ENCODE measurements at places on chromosomes 7 and 10.

- DNase-seq = no peak
Observed at GRCh38 chr7:132998763-132999162, 83.1 kb downstream of the CHCHD3 start.

GRCh38 chr7:142854372-142855113 lies at the start of gene EPHB6:
EPHB6 (plus strand) TSS chr7:142855076; CDS start chr7:142863228, 8,152 bp downstream.
- no peak for DNase-seq

DNA sequence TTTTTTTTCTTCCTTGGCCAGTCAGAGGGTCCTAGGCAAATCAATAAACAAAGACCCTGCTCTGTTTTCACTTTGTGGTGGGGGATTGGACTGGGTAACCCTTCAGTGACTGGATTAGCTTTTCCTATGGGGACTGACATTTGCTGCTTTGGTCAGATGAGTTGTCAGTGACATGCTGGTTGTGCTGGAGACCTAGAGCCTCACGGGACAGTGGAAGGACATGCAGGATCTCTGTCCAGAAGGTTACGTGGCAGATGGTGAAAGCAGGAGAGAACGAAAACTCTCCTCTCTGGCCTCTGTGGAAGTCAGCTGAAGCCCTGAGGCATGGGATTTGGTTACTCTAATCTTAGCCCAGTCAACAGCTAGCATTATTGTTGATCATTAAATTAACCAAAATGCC lies 90.0 kb upstream of the BMPER start:
- no peak for DNase-seq

- DNase-seq = no peak
Observed at GRCh38 chr10:53491774-53492173, 719.2 kb upstream of the MBL2 start.

- no peak for DNase-seq
Observed at GRCh38 chr7:37415629-37416028, 33.0 kb downstream of the ELMO1 start.

DNA sequence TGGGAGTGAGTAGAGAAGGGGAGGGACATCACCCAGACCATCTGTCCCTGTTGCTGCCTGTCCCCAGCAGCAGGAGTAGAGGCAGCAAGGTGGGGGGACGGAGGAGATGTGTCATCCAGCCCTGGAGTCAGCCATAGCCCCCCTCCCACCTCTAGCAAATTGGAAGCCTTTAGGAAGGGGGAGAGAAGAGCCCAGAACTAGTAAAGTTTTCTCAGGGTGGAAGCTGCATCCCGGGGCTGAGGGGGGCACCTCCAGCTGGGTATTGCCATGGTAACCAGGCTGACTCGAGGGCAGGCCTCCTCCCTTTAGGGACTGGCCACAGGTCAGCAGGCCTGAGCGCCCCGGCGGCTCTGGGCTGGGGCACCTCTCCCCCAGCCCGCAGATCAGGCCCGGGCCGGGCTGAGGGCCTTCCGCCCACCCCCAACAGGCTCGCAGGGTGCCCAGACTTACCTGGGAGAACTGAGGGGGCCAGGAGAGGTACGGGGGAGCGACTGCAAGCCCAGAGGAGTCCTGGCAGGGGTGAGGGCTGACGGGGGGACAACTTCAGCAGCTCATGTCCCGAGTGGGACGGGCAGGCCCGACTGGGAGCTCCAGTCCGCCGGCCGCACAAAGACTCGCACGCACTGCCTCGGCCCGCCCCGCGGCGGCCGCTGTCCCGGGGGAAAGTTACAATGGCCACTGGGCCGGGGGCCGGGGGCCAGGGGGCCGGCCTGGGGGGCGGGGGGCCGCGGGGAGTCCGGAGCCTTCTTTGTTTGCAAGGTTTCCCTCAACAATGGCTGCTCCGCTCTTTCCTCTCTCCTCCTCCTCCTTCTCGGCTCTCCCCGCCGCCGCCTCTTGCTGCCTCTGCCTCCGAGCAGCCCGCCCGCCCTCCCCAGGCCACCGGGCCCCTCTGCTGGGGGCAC lies 6.0 kb downstream of the LDB1 start:
- DNase-seq = peak; percentile 64

- DNase-seq = no peak
Observed at GRCh38 chr10:88764110-88764509, 4.3 kb downstream of the LIPN start.

DNA sequence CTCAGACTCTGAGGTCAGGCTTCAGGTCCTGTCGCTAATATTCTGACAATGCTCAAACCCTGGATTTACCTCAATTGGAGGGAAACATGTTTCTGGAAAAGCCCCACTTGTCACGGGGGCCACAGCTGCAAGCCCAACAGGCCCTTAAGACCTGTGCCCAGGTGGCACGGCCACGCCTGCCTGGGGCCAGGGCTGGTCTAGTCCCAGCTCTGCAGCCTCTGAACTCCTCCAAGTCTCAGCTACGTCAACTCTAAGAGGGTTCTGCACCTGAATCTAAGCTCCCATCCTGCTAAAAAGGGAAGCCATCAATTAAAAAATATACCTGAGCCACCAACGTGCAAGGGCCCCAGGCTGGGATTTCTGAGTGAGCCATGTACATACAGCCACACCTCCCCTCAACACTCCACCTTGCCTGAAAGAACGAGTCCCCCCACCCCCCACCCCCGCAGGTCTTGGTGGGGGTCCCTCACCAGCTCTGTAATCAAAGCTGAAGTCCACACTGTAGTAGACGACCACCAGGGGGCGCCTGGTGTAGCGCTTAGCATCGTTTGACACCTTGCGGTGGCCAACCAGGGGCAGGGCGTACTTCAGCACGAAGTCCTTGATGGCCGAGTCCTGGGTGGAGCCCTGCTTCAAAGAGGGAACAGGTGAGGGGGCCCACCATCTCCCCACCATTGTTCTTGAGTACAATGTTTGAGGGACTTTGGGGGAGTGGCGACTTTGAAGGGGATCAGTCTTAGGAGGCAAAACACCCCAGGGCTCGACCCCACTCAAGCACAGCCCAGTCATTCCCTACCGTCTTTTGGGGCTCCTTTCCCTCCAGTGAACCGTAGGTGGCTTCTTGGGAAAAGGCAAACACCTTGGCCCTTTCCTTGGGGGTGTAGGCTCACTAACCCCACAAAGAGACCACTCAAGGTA lies 22.6 kb downstream of the PDIA4 start:
- DNase-seq = peak; percentile 79

- no peak for DNase-seq
Observed at GRCh38 chr7:158387546-158387891, 200.1 kb downstream of the PTPRN2 start.

- no peak for DNase-seq
Observed at GRCh38 chr10:62582804-62583208, 208.6 kb downstream of the ZNF365 start.

GRCh38 chr7:138116141-138116540 lies 39.9 kb downstream of the AKR1D1 start:
- DNase-seq = no peak

GRCh38 chr10:44353721-44354120 lies 31.2 kb downstream of the CXCL12 start:
- no peak for DNase-seq

DNA sequence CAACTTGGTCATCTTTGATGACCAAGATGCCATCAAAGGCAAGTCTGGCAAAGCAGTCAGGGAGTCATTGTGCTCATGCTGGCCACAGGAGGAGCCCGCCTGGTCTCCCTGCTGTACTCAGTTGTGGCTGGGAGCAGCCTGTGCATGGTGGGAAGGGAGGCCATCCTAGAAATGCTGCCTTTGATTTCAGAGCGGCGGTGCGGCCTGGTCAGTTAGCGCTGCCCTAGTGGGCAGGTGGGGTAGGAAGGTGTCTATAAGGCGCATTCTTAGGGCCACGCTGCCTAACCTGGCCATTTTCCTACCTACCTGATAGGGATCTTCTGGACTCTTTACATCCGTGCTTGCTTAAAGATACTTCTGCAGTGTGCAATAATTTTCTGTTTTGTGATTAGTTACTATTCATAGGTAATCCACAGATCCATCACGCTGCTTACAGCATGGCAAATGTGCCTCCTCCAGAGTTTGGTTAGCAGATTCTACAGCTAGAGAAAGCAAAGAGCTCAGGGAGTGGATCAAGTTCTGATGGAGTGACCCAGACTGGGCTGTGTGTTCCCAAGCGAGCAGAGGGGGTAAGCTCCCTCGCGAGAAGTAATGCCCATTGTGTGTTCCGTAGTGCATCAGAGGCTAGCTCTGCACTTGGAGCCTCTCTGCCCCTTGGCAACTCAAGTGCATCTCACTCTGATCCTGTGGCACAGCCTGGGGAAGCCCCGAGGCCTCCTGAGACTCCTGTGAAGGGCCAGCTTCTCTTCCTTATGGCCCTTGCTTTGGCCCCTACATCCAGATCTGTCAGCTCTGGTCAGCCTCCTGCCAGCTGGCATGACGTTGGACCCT lies 970.1 kb upstream of the ZNF722 start:
- no peak for DNase-seq

- no peak for DNase-seq
Observed at GRCh38 chr10:69866688-69867461, 65.2 kb downstream of the COL13A1 start.

DNA sequence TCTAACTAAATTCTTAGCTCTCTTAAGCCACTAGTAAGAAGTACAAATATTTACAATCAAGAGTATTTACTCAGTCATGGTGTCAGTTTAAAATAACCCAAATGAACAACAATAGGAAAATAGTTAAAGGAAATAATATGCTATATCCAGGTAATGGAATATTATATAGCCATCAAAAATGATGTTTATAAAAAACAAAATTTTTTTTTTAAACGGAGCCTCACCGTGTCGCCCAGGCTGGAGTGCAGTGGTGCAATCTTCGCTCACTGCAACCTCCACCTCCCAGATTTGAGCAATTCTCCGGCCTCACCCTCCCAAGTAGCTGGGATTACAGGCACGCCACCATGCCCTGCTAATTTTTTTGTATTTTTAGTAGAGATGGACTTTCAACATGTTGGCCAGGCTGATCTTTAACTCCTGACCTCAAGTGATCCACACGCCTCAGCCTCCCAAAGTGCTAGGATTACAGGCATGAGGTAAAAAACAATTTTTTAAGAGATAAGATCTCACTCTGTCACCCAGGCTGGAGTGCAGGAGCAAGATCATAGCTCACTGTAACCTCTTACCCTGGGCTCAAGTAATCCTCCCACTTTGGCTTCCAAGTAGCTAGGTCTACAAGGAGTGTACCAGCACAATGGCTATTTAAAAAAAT lies 132.5 kb downstream of the NOC3L start:
- DNase-seq = peak; percentile 56

Measured in DMS53 (cell line).